Prostate gland (tissue), 2 donors: ENCODE measurements at places on chromosomes 1 and 21. TPM values are rescaled to one million over a fixed set of nuclear protein-coding genes. Genes with fewer than 3 reads are reported as not detected.

- DNase-seq, result no peak
Observed at GRCh38 chr1:65992165-65992821, 199.6 kb downstream of the PDE4B start.

Gene OR2L3
- 0.41 TPM for total RNA-seq

Gene F13B
- total RNA-seq, result not detected

Gene FMO4
- total RNA-seq, result 6.7 TPM

DNA sequence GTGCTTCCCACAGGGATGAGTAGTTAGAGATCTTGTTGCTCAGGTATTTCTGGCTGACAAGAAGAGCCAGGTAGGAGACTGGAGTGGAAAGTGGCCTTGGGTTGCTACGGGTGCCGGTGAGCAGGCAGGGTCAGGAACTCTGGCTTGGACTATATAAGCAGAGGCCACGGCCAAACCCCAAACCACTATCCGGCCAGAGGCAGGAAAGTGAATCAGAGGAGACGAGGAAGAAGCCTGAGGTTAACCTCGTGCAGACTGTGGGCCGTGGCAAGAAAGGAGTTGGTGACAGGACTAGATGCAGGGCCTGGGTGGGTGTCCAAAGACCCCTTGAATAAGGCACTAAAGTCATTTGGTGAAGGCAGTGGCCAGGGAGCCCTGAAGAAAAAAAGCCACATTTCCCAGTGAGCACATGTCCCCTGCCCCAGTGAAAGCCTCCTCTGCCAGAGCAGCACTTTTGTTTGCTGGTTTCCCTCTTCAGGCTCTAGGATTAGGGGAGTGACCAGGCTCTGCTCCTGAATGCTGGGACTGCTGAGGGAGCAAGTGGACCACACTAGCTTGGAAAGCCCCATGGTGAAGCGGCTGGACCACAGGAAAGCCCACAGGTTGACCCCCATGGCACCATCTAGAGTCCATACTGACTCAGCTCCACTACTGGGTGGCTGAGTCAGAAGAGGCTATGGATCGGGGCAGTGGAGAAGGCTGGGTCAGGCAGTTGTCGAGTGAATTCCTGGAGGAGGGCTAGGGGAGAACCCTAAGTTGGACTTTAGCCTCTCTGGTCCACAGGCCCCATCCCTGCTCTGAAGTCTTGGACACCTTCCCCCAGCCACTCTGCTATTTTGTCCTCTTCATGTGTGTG, 23.4 kb downstream of the CSF1 start:
- no peak for DNase-seq

DNA sequence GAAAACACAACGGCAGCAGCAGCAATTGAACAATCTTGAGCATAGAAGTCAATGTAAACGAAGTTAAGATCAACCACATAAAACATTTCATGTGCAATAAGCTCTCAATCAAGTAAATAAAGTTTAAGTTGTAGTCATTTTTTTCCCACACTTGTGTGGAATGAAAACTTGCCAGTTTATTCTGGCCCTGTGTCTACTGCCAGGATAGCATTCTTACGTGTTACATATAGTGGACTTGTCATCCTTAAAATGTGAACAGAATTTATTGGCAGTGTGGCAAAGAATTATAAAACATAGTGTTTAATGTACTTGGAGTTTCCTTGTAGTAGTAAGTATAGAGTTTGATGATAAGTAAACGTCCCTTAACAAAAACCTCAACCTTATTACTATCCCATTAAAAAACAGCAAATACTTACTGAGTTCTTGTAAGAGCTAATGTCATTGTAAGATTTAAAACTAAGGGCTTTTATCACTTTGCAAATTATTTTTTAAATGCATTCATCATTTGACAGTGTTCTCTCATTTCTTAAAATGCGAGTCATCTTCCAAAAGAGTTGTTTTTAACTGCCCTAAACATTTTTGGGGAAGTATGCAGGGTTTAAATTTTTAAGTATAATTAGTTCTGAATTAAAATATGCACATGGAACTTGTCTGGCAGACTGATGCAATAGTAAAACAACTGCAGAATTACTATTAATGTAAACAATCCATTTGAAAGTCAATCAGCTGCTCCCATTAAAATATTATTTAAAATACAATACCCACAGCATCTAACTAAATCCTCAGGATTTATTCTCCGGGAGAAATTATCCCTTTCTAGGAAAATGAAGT, 7.9 kb downstream of the COX20 start:
- no peak for DNase-seq

DNA sequence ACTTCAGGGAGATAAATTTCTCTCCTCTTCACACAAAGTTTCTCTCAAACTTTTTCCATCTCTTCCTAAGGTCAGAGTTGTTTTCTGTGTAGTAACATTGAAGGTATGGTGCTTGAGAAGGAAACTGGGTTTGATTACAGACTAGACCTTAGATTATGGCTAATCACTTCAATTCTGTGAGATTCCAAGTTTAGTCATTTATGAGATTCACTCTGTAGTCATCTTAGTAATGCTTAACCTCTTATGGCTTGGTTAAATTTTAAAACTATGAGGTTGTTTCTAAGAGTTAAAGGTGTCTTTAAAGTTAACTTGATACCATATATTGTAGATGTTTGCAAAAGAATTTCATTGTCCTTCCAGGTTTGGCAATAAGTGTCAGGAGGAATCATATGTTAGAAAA, 1092.2 kb downstream of the KCNT2 start:
- no peak for DNase-seq

DNA sequence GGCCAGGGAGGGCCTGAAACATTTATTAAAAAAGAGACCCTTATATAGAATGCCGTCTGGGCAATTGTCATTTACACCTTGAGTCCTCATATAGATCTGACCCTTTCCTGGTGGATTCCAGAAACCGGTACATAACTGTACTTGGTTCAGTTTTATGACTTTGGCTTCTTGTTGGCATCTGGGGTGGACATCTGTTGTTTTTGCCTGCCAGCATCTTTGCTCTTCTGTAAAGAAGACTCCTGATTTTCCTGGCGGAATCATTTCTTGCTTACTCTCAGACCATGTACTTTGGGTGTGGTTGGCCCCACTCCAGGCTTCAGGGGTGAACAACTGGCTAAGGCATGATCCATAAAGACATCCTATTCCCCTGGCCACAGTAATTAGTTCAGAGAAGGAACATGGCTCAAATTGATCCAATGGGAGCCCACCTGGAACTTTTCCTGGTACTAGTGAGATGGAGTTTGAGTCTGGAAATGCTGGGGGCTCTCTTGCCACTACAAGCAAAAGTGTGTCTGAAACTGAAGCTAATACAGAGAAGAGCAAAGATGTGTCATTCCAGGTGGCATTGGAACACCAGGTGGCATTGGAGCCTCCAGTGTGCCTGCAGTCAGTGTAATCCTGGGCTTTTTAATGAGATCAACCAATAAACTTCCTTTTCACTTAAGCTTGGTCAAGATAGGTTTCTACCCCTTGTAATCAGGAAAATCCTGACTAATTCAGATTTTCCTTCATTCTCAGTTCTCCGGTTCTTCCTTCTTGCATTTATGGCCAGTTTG, 332.5 kb upstream of the CAMK1G start:
- no peak for DNase-seq

DNA sequence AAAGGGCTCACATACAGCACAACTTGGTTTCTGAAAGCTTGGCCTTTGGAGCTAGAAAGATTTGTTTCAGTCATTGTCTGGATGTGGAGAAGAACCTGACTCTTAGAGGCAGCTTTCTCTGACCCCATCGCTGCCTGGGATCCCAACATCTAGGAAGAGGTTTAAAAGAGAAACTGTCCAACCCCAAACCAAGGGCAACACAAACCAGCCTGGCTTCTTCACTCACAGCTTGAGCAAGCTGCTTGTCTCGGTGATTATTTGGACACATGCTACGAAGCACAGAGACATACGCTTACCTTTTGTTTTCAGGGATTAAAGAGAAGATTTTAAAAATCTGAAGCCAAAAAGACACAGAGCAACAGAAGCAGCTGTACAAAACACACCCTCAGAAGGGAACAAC, 109.8 kb downstream of the ETS2 start:
- no peak for DNase-seq

Gene ILF2
- total RNA-seq, result 116 TPM

- DNase-seq, result no peak
Observed at GRCh38 chr1:151072224-151072623, 1.7 kb downstream of the GABPB2 start.

Gene ERO1B
- 10.4 TPM for total RNA-seq

Gene CR1L
- total RNA-seq, result not detected

DNA sequence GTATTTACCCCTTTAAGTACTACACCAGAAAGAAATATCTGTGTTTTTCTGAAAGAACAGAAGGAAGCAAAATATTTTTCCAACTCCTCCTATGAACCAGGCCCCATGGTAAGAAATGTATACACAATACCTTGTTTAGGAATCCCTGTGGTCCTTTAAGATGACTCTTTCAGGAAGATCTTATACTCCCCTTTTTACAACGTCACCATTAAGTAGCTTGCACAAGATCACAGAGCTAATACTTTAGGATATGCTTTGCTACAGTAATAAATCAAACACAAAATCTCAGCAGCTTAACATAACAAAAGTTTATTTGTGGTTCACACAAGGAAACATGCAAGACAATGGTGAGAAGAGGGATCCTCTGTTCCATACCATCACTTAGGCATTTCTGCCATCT, 8.8 kb upstream of the LAMB3 start:
- no peak for DNase-seq

DNA sequence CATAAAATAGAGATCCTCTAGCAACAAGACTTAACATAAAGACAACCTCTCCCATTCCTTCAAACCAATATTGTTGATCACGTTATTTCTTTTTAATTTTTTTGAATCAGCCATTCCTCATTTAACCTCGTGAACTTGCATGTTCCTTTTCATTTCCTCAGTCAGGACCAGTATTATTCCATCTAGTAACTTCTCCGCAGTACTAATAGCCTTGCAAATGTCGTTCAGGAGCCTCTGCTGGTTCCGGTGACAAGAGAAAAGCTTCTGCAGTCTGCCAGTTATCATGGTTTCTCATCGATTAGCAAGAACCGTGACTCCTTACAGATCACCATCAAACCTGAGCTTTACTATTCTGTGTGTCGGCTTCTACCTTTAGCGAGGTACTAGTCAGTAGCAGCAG, 3.0 kb downstream of the APP start:
- no peak for DNase-seq

Gene MRPS14
- 25.6 TPM for total RNA-seq

DNA sequence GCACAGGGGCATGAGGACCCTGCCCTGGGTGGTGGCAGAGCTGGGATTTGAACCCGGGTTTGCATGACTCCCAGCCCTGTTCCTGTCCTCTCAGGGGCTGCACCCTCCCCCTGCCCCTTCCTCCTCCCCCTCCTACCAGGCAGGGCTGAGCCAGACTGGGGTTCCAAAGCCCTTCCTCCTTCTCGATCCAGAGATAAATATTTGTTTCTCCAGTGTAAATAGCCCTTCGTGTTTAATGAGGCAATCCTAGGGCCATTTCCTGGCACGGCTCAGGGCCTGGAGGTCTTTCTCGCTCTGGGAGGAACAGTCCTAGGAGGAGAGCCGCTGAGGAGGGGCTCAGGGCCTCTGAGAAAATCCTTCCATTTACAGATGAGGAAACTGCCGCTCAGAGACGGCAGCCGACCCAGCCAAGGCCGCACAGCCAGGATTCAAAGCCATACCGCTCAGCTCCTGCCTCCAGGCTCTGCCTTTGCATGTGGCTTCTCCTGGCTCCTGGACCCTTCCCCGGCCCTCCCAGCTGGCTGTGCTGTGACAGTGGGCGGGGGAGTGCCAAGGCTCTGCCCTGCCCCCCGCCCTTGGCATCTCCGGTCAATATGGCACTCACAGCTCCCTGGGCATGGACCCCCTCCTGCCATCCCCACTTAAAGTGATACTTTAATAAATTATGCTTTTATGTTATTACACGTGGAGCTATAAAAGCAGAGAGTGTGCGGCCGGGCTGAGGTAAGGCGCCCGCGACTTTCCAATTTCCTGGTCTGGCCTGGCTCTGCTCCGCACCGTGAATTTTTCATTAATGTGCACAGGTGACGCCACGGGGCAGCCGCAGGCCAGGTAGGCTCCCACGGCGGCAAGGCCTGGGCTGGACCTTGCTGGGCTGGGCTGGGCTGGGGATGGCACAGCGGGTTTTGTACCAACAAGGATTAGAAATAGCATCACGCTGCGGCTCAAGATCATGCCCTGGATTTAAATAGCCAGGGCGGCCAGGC, 114.7 kb upstream of the WNT4 start:
- DNase-seq, result peak; percentile 71

Gene KRTAP12-2
- not detected for total RNA-seq

Gene ELF3
- 191 TPM for total RNA-seq
